ENCODE measurements at places on chromosomes 7 and 10.

DNA sequence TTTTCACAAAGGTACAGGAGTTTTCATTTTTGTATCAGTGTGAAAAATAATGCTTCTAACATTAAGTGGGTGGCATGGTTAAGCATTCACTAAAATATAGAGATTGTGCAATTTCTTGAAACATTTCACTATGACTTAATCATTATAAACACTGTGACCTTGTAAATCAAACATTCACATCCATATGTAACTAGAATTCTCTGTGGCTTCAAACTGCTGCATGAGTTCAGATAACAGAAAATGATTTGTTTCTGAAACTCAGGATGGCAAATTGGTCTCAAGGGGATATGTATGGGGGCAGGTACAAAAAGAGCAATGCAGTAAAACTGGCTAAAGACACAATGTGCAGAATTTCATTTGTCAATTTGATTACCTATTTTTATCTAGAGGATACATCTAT lies 3.8 kb downstream of the FAM133B start:
- DNase-seq: no peak

DNA sequence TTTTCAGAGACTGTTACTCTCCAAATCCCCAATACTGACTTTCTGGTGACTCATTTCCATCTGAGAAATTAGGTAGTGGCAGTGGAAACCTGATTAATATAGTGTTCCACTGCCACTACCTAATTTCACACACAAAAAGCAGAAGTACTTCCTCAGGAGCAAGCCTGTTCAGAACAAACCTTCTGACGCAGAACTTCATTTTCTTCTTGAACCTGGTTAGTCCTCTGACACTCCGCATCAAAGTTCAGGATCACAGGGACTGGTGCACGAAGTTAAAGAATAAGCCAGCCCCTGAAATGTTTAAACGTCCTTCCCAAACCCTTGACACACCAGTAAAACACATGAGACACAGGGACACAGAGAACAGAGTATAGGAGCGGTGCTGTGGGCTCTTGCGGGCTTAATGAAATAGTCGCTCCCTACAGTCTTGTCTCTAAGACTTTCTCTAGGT lies 4.4 kb downstream of the WDR91 start:
- no peak for DNase-seq

GRCh38 chr7:22722536-22723180 lies 4.3 kb upstream of the IL6 start:
- DNase-seq: no peak

- DNase-seq: peak; percentile 80
Observed at GRCh38 chr10:104937567-104937966, 296.5 kb downstream of the SORCS3 start.

GRCh38 chr10:102413806-102414561 lies 4.6 kb downstream of the PSD start:
- DNase-seq: no peak

Data from NCI-H1417 (cell line).